ENCODE measurements at places on chromosomes 2 and 18.
A peak's percentile ranks its signal among the peaks of the same experiment; 100 is the strongest.

- no peak for DNase-seq
These were observed 35.8 kb upstream of the GRB14 start for GRCh38 chr2:164657129-164657528.

DNA sequence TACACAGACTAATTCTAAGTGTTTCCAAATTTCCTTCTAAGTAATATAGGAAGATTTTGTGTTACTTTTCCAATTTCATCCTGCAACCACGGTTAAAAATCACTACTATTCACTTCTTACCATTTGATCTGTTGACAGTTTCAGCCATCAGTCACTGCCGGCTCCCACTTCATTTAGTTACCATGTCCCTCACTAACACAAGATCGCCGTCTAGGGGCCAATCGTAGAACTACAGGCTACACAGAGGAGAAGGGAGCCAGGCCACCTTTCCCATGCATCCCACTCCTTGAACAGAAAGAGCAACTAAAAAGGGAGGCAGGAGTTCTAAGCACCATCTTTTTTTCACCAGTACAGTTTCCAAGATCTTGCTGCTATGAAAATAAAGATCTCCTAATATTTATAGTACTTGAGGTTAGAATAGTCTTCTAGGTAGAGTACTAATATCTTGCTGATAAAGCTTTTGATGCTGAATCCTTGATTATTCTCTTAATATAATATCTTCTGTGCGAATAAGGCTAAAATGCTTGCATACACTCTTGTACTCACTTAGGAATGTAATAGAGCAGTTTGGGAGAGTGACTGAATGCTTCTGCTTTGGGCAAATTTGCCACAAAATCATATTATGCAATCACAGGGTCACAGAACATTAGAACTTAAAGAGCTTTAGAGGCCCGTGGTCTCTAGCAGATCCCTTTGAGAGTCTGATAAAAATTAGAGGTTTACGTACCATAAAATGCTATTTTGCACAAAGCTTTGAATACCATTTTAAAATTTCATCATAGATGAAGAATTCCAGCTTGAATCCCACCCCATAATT is 39.5 kb upstream of the CYP1B1 start:
- peak; percentile 94 for DNase-seq

DNA sequence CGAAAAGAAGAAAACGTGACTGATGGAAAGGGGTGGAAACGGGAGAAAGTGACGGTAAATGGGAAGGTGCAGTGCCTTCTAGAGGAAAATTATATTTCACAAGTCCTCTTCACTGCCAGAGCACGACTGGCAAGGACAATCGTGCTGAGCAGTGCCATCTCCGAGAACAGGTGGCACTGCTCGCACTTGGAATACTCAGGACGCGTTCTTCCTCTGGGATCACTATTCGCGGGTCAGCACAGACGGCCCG is 364 bp downstream of the STAT1 start:
- no peak for DNase-seq

DNA sequence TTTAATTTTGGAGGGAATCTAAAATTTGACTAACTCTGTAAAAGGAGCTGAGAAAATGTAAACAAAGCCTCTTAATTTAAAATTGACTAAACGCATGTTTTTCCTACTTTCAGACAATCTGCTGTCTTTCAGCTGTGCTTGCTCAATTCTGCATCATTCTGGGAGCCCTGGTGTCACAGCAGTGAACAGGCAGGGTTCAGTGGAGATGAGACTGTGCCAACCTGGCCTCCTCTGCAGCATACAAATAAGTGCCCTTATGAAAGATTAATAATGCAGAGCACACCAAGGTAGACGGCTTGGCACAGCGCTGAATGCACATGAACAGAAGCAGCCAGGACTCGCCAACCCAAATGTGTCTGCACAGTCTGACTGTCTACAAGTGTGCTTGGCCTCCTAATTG is 222.0 kb upstream of the CHAC2 start:
- DNase-seq: no peak

DNA sequence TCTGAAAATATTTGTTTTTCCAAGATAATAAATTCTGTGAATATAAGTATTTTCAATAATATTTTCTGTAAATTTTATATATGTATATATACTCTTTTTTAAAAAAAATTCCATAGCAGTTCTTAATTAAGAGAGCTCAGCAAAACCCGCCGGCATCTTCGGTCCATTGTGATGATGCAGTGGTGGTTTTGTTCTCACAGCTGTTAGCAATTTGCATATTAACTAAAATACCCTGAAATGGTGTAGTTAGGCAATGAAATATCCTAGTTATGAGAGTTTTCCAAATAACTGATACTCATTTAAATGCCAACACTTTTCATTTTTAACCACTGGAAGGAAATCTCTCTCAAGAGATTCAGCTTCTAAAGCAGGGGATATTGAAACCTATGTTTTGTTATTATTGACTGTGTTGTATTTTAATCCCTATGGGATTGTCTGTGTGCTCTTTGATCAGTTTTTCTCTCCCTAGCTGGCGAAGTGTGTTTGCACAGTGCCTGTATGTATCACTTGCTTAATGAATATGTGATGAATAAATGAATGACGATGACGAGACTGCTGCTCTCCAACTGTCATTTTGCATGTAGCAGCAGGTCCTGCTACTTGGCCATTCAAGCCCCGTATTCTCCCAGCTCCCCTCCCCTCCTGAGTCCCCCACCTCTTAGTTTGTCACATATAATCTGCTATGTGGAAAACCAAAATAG is 42.4 kb downstream of the PSMG2 start:
- DNase-seq: no peak

- no peak for DNase-seq
These were observed 262.5 kb upstream of the RAB6C start for GRCh38 chr2:129716781-129717559.

DNA sequence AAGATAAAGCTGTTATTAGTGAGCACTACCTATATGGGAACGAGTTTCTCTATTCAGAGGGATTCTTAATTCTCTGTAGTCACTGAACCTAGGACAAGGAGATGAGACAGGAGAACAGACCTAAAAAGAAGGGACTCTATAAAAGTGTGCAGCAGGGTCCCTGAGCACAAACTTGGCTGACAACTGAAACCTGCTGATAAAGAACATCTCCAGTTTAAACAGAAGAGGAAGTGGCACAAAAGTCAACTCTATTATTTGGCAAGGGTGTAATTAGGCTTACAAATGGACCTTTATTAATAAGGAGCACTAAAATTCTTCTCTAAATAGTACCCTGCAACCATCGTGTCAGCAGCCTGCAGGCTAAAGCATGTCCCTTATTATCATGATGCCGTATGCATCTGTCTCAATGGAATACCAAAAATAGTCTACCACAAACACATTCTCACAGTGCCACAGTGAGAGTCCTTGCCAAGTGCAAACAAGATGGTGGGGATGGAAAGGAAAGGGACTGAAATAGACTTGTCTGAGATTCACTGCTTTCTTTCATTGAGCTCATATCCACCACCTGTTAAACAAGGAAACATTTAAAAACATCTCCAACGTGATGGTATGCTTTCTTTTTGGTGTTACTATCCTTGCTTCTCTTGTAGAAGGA is 260.2 kb downstream of the INSIG2 start:
- no peak for DNase-seq

DNA sequence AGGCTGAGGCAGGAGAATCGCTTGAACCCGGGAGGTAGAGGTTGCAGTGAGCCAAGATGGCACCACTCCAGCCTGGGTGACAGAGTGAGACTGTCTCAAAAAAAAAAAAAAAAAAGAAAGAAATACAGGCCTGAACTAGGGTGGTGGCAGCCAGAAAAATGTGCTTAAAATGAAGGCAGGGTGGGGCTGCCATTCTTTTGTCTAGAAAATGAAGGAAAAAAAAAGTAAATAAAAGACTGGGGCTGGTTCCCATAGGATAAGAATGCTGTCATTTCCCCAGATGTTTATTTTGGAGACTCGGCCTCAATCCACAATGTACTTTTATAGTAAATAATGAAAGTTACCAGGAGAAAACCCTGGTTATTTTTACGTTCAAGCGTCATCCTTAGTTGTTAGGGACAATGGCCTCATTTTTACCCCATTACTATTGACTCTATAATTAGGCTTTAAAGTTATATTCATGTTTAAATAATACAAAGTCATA is 58.9 kb downstream of the ATP8B1 start:
- DNase-seq: no peak

DNA sequence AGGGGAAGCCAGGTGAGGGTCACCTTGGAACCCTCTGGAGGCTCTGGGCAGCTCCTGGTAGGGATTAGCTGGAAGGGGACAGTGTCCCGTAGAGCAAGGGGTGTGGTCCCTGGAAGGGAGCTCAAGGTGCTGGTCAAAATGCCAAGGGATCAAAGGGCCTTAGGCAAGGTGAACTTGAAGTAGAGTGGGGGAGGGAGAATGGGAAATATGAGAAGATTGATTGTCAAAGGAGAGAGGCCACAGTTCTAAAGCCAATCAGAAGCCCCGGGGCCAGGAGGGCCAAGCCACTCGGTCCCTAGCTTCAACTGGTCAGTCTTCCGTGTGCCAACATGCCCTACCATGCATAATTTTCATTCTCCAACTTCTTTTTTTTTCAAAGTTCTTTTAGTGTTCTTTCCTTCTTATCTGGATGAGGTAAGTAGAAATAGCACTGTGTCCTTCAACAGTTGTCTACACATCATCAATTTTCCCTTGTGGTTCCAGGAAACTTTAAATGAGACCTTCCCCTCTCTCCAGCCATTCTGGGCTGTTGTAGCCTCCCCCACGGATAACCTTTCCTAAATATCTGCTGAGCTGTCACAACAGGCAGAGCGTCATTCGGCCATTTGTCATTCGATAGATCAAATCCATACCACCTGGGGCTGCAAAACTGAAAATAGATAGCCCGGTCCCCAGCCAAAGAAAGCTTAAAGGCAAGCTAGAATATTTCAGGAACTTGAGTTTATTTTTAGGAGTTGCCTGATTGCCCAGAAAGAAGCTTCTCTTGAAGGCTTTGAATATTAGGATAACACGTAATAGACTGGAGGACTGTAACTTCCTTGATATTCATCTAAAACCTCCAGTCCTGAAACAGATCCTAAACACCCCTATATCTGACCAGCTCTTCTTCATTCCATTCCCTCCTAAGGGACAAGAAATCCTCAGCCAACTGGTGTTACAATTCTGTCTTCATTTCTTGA is 83.3 kb downstream of the ALPK2 start:
- no peak for DNase-seq

- no peak for DNase-seq
These were observed 24.5 kb downstream of the KCNF1 start for GRCh38 chr2:10935953-10936942.

GRCh38 chr2:43276266-43276941 is 50.0 kb upstream of the ZFP36L2 start:
- DNase-seq: no peak

- no peak for DNase-seq
These were observed 524.4 kb downstream of the BCL11A start for GRCh38 chr2:60028849-60029565.

DNA sequence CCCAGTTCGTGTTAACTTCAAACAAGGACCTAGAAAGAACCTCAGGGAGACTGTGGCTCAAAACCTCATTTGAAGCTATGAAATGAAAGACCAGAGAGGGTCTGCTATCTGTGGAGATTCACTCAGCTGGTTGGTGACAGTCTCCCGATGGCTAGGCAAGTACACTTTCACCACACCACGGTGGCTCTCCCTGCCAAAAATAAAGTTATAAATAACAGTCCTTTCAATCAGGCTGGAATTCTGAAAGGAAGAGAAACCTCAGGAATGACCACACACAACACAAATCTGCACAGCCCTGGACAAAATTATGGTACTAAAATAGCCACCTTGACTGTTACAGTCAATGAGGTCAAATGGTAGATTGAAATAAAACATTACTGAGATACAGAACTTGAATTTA is 160.3 kb upstream of the ACAA2 start:
- no peak for DNase-seq

DNA sequence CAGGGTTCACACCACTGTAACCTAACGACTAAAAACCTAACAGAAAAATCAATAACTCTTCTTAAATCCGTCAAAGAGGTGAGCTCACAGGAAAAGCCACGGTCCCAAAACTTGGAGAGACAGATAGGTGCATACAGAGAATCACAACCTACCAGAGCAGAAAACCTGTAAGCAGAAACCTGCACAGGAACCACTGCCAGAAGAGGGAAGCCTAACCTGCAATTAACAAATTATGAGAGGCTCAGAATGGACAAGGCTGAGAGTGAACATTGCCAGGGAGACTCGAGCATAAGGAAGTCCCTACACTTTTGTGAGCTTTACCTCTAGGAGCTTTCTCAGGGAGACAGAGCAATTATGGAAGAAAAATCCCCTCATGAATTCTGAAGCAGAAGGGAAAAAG is 156.2 kb upstream of the NETO1 start:
- DNase-seq: no peak
